ENCODE measurements at places on chromosomes 1 and 21.
A peak's percentile ranks its signal among the peaks of the same experiment; 100 is the strongest.

GRCh38 chr1:216124192-216124781 is 299.0 kb downstream of the USH2A start:
- no peak for DNase-seq

DNA sequence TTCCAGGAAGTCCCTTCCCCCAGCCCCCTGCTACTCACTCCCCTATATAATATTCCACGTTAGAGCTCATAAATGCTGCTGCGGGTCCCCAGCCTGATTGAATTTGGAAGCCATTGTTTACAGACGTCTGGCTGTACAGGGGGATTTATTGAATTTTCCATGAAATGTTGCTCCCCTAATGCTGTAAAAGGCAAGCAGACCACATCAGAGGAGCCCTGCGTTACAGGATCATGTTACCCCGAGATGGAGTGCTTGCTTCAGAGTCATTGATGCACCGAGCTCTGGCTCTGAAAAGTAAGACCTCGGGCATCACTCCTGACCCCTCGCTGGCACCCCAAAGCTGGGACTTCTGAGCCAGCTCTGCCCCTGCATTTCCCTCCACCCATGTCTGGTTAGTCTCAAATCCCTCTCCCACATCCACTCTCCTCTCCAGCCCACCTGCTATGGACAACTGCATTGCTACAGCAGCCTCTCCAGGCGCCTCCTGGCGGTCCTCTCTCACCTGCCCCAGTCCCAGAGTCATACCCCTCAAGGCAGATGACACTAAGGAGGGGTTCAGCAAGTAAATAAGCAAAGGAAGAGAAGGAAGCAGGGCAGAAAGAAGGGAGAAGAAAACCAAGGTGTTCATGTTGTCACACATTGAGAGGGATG is 127.8 kb downstream of the TMEM53 start:
- DNase-seq, result no peak

GRCh38 chr1:7022058-7022457 is 236.8 kb downstream of the CAMTA1 start:
- DNase-seq, result no peak

DNA sequence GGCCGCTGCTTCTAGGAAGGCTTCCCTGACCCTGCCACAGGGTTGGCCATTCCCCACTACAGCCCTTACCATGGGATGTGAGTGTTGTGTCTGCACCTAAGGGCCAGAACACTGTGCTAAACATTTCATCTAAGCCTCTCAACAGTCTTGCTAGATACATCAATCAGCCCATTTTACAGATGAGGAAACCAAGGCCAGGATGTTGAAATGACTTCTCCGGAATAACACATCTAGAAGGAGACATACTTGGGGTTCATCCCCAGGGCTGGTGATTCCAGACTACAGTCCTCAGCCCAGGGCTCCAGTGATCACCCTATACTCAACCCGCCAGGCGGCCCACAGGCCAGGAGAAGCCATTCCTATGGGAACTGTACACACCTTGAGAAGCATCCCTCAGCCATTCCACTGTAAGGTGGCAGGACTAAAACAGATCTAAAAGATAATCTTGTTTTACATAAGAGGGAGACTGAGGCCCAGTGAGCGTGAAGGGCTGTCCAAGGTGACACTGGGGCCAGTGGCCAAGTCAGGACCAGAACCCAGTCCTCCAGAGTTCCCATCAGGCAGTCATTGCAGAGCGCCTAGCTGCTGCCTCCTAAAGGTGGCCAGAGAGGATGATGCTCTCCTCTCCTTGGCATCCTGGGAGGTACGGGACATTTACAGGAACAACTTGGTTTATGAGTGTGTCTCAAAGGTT is 119.5 kb downstream of the GLIS1 start:
- no peak for DNase-seq

GRCh38 chr1:96049759-96050409 is 671.7 kb upstream of the PTBP2 start:
- DNase-seq, result peak; percentile 2

- DNase-seq, result no peak
These were observed 71.1 kb downstream of the ADCY10 start for GRCh38 chr1:167842872-167843271.

DNA sequence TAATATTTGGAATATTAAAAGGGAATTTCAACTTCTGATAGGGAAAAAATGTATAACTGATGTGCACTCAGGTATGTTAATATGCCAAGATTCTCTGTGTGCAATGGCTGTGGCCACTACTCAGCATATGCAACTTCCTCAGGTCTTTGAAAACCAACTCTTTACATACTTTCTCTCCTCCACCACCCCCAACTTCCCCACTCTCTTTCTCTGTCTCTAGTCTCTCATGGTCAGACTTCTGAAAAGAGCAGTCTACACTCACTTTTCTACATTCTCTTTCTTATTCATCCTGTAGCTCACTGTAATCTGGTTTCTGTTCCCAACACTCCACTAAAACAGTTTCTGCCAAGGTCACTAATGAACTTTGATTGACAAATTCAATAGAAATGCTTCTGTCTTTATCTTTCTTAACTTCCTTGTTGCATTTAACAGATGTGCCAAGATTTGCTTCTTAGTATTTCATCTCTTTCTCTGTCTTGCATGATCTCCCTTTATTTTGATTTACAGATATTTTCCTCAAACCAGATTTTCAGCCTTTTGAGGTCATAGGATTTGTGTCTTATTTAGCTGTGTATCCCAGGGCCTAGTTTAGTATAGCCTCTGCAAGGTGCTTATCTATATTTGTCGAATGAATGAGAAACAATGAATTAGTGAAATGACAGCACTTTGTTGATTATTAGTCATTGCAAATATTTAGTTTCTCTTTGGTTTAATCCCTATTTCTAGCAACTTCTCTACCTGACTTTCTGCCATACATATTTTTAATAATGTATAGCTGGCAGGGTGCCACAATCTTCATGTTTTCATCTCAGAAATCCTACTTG is 168.9 kb downstream of the LMO4 start:
- DNase-seq, result no peak

- DNase-seq, result no peak
These were observed 8.9 kb upstream of the RYR2 start for GRCh38 chr1:237033061-237033460.

DNA sequence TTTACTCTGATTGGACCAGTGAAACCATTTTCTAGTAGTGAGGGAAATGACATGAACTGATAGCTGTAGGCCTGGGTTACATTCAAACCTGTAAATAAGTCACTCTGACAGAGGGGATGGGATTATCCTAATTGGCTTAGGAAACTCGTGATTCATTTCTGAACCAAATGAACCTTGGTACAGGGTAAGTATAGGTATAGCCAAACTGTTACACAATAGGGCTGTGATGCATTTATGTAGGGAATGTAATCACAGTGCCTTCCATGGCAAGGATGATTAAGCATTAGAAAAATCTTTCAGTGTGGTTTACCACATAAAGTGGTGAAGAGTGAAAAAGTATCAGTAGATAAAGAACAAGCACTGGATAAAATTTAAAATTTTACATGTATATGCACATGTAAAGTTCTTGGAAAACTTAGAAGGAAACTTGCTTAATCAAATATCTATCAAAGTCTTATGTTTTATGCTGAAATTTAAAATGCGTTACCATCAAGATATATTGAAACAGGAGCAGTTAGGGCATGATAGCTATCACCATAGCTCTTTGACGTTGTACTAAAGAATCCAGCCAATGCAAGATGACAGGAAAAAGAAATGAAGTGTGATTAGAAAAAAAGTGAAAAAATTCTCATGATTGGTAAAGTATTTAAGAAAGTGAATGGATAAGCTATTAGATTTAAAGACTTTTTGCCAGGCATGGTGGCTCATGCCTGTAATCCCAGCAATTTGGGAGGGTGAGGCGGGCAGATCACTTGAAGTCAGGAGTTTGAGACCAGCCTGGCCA is 63.0 kb downstream of the RABGAP1L start:
- peak; percentile 86 for DNase-seq

DNA sequence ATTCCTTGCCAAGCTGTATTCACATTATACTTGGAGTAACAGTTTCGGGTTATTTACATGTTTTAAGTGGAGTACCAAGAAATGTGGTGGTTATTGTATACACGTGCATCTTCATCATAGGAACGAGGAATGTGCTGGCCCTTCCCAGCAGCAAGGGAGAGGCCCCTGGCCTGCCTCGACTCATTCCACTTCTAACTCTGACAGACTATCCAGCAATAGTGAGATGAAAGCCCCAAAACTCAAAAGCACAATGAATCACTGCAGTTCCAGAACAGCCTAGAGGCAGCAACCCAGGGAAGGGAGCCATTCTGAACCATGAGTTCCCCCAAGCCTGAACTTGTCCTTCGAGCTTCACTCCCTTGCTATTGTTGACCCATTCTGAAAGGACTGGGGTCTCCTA is 23.1 kb downstream of the FAM89A start:
- no peak for DNase-seq

DNA sequence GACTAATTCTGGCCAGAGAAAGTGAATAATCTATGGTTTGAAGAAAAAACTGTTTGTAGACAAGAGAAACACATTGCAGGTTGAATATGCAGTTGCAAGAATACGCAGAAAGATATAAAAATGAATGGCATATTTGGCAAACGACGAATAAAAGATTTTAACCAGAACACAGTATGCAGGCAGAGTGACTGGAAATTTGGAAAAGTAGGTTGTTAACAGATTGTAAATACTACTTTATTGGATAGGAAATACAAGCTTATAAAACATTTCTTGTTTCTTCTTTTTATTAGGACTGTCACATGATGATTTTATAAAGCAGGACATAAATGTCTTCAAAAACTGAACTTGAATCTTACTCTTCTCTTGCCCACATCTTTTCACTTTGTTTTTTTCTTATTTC is 573.3 kb upstream of the PBX1 start:
- no peak for DNase-seq

DNA sequence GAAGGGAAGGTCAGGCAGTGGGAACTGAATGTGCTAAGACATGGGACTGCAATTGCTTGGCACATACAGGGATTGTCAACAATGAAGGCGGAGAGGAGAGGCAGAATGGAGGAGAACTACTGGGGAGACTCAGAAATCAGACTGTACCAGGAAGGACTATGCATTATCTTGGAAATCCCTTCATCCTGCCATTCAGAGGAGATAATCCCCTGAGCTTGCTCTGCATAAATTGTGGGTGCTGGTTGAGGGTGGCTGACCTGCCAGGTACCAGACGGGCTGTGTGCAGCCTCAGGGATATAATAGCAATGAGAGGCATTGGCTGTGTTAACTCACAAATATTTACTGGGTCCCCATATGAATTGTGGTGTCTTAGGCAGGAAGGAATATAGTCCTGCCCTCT is 5.0 kb upstream of the TRABD2B start:
- no peak for DNase-seq

GRCh38 chr1:32240140-32240951 is 6.7 kb upstream of the FAM167B start:
- DNase-seq, result no peak

DNA sequence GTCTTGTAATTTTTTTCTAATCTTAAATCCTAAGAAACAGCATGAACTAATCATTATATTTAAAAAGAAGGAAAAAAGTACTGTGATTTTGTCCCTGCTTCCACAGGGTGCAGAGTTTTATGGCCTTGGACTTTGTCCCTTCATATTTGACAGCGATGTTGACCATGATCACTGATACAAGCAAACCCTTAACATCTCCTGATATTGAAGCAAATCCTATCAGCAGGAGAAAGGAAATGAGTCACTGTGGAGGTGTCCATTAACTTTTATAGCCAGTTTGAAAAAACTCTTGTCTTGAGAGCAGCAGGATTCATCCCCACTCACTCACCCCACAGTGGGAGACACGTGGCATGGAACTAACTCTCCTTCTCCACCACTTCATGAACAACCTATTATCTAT is 5.1 kb upstream of the REG4 start:
- peak; percentile 31 for DNase-seq

DNA sequence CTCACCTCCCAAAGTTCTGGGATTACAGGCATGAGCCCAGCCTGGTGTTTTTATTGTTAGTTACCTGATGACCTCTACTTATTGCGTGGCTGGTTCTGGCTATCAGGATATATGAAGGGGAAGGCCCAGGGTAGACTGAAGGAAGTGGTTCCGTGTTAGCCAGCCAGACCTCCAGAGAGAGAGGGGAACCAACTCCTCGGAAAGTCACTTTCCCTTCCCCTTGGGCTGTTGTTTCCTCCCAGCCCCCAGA is 2.5 kb upstream of the RCSD1 start:
- DNase-seq, result no peak

DNA sequence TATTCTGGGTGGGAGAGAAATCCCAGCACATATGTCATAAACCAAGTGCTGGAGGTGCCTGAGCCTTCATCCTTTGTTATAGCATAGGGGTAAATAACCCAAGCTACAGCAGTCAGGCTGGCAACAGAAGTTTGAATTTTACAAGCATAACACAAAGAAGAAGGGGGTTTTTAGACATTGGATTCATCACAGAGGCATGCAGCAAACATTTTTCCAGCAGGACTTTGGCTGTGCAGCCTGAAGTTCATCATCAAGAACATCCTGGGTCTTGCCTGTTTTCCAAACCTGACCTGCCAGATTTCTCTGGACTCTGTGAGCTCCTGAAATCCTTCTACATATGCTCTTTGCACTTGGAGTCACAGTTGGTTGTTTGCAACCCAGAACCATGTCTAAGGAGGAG is 16.2 kb downstream of the PTGER3 start:
- DNase-seq, result no peak

DNA sequence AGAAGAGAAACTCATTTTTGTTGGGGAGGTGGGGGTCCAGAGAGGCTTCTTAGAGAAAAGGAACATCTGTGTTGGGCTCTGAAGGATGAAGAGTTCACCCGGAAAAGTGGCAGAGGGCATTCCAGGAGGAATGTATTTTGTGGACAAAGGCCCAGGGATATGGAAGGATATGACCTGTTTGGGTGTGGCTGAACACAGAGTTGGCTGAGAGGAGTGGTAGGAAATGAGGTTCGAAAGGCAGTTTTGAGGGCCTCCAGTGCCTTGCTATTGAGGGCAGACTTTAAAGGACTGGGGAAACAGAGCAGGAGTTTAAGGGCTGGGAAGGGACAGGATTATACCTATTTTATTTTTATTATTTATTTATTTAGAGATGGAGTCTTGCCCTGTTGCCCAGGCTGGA is 27.3 kb upstream of the WASF2 start:
- DNase-seq, result no peak

DNA sequence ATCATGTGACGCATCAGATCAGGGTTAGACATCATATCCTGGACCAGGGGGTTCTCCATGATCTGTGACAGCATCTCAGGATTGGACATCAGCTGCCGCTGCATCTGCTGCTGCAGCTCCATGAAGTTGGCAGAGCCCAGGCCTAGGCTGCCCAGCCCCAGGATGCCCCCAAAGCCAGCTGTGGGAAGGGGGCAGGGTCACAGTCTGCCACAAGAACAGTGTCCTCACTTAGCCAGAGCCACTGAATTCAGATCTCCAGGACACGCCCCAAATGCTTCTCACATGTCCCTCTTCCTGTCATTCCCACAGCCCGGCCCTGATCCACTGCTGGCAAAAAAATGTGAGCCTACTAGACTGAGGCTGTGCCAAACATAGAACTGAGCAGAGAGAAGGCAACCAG is 3.2 kb downstream of the UBQLN4 start:
- DNase-seq, result no peak

- DNase-seq, result peak; percentile 87
These were observed 33.2 kb upstream of the FAM163A start for GRCh38 chr1:179709841-179710329.

GRCh38 chr1:3597599-3597964 is 13.7 kb downstream of the MEGF6 start:
- DNase-seq, result no peak
